Stimulated activated CD4-positive, alpha-beta T cell treated with anti-CD3 and anti-CD28 coated beads, Interleukin-1b, Interleukin-23, amount 100 ng/mL, for 1 hour (primary cell): ENCODE measurements at places on chromosomes 1 and 21.

DNA sequence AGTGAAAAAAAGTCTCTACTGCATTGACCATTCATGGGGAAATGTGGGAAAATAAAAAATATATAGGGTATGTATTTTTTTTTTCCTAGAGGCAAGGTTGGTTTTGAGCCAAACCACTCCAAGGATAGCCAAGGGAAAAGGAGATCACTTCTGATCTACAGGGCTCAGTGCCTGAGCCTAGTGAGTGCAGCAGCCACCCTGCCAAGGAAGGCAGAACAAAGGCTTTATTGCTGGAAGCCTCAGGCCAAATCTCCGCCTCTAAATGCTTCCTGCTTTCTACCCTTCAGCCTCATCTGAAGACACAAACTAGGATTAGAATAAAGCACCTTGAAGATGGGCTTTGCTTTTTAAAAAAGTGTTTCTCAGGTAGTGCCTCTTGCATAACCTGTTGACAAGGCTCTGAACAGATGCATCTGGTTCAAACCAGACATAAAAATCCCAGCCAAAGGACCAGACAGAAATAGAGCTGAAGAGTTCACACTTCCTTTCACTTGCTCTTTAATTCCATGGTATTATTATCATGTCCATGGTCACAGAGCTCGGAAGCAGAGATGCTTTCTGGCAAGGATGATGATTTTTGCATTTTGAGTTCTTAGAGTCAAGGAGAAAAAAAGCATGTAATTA lies 10.5 kb downstream of the C1orf115 start:
- no peak for DNase-seq

- DNase-seq, result no peak
Measured at GRCh38 chr1:211638689-211639101, 36.7 kb downstream of the NEK2 start.

GRCh38 chr1:12769031-12769430 lies 4.5 kb upstream of the PRAMEF12 start:
- DNase-seq, result no peak

DNA sequence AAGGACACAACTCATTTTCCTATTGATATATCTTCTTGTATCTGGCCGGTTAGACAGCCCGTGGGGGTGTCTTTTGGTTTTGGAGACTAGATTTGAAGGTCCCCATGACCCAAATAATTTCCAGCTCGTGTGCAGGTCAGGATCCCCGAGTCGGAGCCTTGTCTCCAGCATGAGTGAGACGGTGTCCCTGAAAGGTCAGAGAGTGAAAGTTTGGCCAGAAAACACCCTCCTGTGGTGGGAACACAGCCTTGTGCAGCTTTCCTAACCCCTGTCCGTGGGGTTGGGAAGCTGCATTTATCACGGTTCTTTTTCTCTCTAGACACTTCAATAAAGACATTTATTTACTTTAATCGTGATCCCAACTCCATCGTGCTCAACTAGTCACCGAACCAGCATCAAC lies 17.6 kb downstream of the COQ8A start:
- DNase-seq, result no peak

DNA sequence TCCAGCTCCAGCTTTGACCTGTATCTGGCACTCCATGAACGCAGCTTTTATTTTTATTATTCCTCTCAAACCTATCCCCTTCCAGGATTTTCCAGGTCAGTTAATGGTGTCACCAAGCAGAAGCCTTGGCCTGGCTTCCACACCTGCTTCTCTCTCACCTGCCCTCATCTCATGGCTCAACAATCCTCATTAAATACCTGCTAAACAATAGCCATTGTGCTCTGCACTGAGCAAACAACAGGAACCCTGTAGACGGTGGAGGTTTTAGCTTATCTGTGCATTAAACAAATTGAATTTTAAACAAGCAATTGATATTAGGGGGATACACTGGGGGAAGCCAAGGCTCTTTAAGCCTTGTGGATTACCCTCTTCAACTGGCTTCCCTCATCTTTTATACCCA lies 15.3 kb downstream of the PYCR2 start:
- no peak for DNase-seq

DNA sequence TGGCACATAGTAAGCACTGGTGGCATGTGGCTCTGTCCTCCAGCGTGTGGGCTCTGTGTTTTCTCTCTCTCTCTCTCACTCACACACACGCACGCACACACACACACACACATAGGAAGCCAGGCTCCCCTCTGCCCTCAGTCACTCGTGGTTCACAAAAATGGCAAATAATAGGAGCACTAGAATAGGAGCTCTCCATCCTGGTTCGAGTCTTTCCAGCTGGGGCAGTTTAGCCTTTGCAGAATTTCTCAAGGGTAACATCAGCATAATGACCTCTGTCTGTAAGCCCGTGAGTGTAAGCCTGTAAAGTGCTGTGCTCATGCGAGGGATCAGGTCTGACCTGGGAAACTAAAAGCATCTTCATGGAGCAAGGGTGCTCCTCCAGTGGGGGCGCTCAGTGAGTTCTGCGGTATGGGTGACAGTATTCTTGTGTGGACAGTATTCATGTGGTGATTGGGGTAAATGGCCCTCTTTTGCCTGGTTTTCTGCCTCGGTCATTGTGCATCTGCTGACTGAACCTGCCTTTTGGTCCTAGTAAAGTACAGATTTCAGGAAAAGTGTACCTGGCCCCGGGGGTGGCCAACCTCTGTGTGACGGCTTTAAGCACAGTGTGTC lies 842 bp upstream of the ZC3H12A start:
- DNase-seq, result no peak
